ENCODE measurements at places on chromosomes 16 and 17.

- DNase-seq = no peak
Observed at GRCh38 chr16:83698964-83699363, 108.8 kb upstream of the HSBP1 start.

DNA sequence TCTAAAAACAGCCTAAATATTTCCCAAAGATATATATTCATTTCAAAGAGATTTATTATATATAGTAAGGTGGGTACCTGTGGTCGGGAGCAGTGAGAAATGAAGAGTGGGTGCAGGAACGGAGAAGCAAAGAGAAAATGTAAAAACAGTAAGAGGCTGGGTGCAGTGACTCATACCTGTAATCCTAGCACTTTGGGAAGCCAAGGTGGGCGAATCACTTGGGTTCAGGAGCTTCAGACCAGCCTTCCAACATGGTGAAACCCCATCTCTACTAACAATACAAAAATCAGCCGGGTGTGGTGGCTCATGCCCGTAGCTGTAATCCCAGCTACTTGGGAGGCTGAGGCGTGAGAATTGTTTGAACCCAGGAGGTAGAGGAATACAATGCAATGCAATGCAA, 257.1 kb downstream of the BCAS3 start:
- no peak for DNase-seq

DNA sequence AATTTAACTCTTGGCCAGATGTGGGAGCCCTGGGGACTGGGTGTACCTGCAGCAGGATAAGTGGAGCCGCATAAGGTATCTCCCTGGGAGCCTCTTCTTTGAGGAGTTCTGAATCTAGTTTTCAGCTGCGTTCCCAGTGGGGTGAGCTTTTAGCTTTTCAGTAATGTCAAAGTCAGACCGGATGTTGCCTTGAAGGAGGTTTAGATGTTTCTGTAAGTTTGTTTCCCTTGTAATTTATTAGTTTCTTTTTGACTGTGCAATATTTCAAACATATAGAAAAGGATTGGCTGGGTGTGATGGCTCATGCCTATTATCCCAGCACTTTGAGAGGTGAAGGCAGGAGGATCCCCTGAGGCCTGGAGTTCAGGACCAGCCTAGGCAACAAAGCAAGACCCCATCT, 98.6 kb upstream of the EEF2KMT start:
- DNase-seq = no peak

DNA sequence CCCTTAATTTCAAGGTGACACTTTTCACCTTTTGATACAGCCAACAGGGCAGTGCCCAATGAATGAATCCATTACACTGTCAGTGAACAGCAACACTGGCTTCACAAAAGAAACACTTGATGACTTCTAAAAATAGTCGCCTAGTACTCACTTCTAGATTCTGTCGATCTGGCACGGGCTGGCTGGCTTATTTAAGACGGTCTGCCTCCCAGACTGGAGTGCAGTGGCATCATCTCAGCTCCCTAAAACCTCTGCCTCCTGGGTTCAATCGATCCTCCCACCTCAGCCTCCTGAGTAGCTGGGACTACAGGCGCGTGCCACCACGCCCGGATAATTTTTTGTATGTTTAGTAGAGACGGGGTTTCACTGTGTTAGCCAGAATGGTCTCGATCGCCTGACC, 1.9 kb downstream of the NDUFAB1 start:
- DNase-seq = no peak

DNA sequence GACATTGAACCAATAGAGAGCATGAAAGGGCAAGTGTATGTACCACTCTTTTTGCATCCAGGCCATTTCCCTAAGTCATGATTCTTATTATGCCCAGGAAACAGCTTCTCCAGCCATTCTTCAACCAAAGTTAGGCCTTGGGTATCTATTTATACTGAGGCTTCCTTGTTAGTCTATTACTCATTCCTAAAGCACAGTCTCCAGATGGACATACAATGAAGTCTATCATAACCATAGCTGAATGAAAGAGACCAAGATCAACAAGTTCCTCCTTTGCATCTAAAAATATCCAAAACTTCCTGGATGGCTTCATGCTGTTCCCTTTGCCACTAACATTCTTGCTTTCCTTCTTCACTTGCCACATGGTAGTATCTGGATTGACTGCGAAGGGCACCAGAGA, 265.9 kb downstream of the CDH8 start:
- no peak for DNase-seq

GRCh38 chr17:81516439-81516838, 3.8 kb upstream of the ACTG1 start:
- no peak for DNase-seq

- no peak for DNase-seq
Observed at GRCh38 chr17:75996665-75997590, 3.7 kb upstream of the CDK3 start.

- no peak for DNase-seq
Observed at GRCh38 chr16:30774367-30775130, 12.4 kb downstream of the RNF40 start.

DNA sequence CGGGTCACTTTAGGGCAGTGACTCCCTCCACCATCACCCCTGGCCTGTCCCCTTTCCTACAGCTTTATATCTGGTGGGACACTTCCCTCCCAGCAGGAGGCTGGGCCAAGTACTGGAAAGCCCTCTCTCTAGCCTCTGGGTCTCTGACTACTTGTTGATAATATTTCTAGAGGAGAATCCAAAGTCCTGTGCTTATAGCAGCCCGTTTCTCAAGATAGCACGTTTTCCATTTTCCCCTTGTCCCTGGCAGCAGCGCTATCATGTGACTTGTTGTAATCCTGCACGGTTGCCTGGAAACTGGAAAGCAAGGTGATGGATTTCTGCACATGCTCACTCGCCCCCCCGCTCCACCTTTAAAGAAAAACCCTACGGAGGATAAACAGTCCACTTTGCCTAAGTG, 3.3 kb upstream of the AXIN2 start:
- no peak for DNase-seq

DNA sequence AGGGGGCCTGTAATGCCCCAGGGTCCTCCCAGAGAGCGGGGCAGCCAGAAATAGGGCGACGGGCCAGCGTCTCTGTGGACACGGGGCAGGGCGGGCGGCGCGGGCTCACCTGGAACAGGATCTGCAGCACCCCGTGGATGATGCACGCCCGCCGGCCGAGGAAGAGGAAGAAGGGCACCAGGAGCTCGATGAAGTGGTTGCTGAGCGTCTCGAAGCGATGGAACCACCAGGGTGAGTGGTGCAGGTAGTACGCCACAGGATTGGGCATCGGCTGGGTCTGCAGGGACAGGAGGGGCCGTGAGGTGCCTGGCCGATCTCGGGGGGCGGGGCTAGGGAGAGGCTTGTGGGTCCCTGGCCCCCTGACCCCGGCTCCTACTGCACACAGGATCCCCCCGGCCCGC, 78.9 kb upstream of the GNG13 start:
- no peak for DNase-seq

- no peak for DNase-seq
Observed at GRCh38 chr17:34116306-34116705, 138.8 kb upstream of the CCL2 start.

Measured in T47D (cell line).